ENCODE measurements at places on chromosomes 2 and 18.
A peak's percentile ranks its signal among the peaks of the same experiment; 100 is the strongest.

DNA sequence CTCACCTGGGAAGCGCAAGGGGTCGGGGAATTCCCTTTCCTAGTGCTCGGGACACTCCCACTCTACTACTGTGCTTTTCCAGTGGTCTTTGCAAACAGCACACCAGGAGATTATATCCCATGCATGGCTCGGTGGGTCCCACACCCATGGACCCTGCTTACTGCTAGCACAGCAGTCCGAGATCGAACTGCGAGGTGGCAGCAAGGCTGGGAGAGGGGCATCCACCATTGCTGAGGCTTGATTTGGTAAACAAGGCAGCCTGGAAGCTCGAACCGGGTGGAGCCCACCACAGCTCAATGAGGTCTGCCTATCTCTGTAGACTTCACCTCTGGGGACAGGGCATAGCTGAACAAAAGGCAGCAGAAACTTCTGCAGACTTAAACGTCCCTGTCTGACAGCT is 64.7 kb upstream of the CRACDL start:
- DNase-seq, result no peak

DNA sequence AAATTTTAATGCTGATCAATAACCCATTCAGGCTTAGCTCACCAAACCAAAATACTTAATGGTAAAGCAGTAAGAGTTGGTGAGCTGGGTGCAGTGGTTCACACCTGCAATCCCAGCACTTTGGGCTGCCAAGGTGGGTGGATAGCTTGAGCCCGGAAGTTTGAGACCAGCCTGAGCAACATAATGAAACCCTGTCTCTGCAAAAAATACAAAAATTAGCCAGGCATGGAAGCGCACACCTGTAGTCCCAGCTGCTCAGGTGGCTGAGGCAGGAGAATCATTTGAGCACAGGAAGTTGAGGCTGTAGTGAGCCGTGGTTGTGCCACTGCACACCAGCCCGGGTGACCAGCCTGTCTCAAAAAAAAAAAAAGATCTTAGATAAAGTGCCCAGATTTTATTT is 35.7 kb upstream of the MPP4 start:
- no peak for DNase-seq

GRCh38 chr2:159863526-159864160 is 65.6 kb upstream of the CD302 start:
- DNase-seq, result no peak

DNA sequence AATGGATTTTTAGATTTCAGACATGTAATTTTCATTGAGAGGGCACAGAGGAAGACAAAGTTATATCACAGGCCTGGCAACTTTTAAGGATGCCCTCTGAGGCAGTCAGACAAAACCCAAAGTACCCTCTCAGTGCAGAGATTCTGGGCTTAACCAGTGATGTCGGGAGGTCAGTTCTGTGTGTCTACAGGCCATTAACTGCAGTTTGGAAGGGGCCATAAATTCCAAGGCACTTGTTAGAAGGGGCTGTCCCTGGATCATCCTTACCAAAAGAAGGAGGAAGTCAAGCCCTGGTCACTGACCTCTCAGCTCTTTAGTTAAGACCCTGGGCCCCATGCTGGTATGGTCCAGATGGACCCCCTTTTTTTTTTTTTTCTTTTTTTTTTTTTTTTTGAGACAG is 60.7 kb downstream of the LRRFIP1 start:
- DNase-seq, result no peak

DNA sequence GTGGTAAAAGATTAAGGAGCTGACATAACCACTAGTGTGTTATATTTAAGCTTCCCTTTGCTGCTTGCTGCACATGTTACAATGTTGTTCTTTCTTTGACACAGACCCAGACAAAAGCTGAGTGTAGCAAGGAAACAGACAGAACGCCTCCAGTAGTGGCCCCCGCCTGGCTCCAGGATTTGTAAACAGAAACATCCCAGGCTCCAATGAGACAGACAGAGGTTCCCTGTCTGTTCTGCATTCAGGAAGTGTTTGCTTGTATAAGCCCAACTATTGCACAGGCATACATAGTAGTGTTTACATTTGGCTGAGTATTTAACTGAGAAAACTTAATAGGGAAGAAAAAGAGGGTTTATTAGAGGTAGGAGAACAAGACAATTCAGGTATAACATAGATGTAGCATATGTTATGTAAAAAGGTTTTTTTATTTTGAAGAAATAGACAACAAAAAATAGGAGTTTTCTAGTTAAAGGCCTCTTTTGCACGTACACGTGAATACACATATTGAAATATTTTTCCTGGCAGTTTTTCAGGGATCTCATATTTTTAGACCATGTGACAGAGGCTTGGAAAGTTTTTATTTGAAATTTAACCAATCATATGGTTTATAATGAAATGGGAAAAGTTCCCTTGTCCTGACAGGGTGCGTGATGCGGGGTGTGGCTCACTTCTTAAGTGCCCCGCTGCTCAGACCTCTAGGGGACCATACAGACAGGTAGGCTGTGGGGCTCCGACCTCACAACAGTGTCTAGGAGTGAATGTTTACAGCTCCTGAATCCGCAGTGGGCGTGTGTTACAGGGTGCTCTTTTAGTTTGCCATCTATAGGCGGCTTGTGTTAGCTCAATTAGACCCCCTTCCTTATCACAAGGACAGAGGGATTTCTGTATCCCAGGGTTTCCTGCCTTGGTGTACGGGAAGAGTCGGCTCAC is 118.4 kb downstream of the BMPR2 start:
- no peak for DNase-seq

DNA sequence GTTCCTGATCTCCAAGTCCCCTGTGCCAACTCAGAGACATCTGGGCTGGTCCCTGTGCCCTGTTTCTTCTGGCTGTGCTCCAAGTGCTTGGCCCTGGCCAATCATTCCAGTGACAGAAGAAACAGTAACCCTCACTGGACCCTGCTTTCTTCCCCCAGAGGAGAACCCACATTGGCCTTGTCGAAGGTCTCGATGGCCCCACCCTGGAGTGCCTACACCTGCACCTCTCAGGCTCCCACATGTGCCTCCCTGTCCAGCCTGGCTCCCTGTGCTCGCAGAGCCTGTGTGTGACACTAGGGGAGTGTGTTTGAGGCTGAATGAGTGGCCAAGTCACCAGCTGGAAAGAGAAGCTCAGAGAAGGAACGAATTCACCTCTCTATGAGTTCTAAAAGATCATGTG is 5.9 kb upstream of the MAL start:
- DNase-seq, result no peak

DNA sequence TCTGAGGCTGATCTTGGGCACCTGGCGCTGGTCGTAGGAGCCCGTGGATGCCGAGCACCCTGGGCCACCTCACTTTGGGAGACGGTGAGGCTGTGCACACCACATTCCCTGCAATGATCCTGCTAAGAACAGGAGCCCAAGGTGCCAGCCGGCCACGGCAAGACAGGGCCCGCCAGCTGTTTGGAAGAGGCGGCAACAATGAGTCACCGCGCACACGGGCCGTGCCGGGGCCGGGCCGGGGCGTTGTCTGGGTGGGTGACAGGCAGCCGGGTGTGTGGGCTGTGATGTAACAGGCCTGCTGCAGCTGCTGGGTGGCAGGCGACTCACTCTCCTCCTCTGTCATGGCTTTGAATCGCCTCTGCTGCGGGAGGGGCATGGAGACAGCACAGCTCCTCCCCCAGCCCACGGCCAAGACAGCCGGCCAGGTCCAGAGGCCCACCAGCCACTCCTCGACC is 49.7 kb upstream of the ODC1 start:
- DNase-seq, result peak; percentile 58

GRCh38 chr2:10588931-10589330 is 100.8 kb downstream of the NOL10 start:
- DNase-seq, result no peak

DNA sequence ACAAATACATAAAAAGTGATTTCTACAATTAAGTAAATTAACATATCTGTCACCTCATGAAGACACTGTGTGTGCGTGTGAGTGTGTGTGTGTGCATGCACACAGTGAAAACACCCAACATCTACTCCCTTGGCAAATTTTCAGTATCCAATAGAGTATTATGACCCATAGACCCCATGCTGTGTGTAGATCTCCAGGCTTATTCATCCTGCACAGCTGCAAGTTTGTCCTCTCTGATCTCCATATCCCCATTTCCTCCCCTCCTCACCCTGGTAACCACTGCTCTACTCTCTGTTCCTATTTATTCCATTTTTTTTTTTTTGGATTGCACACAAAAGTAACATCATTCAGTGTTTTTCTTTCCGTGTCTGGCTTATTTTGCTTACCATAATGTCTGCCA is 391.0 kb downstream of the SOX11 start:
- no peak for DNase-seq

DNA sequence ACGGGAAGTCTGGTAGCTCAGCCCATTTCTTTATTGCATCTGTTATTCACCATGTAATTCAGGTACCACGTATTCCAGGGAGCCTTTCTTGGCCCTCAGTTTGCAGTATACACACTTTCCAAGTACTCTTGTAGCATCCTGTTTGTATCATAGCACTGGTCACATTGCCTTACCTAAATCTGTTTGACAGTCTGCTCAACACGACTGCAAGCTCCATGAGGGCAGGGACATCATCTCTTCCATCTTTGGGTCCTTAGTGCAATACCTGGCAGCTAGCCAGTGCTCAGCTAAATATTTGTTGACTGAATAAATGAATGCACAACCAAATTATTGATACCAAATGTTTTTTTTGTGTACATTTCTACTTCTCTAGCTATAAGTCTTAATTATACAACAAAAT is 11.2 kb upstream of the IL18R1 start:
- DNase-seq, result no peak

GRCh38 chr2:110955556-110955955 is 165.2 kb upstream of the BCL2L11 start:
- no peak for DNase-seq

GRCh38 chr18:24039671-24040070 is 25.1 kb downstream of the TTC39C start:
- DNase-seq, result peak; percentile 66

DNA sequence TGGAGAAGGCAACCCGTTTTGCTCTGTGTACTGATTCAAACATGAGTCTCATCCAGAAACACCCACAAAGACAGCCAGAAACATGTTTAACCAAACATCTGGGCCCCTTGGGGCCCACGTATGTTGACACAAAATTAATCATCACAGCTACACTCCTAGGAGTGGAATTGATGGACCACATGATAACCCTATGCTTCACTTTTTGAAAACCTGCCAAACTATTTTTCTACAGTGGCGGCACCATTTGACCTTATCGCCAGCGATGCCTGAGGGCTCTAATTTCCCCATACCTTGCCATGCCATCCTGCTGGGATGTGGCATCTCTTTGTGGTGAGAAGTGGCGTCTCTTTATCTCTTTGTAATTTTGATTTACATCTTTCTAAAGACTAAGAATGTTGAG is 38.5 kb downstream of the PSMG2 start:
- no peak for DNase-seq

GRCh38 chr2:27264753-27265535 is 2.1 kb upstream of the SLC30A3 start:
- DNase-seq, result peak; percentile 67

DNA sequence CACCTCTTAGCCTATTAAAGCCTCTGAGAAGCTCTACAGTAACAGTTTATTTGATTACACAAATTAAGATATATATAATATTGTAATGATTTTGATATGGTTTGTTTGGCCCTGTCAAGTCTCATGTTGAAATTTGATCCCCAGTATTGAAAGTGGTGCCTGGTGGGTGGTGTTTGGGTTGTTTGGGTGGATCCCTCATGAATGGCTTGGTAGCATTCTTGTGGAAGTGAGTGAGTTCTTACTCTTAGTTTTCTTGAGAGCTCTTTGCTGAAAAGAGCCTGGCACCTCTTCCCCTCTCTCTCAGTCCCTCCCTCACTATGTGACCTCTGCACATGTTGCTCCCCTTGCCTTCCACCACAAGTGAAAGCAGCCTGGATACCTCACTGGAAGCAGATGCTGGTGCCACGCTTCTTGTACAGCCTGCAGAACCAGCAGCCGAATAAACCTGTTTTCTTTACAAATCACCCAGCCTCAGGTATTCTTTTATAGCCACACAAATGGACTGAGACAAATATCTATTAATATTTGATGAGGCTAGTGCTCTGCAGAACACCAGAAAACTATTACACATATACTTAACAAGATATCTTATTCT is 52.8 kb downstream of the SLC4A10 start:
- no peak for DNase-seq

GRCh38 chr2:65350651-65351056 is 81.7 kb downstream of the SPRED2 start:
- DNase-seq, result no peak

- no peak for DNase-seq
These were observed 78.9 kb downstream of the GNAL start for GRCh38 chr18:11767935-11768334.

DNA sequence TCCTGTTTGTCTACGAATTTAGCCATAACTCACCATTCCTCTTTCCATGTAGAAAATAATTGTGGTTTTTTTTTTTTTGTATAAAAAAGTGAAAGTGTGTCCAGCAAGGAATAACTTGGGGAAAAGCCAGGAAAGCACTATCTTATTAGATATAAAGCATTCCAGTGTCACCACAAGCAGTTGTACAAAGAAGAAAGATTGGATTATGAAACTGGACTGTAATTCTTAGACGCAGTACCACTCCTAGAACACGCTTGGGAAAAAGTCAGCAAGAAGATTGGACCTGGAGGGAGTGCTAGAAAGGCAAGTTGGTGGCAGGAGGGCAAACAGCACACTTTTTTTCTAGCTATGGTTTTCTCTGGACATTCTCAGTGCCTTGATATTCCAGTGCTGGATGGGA is 186.7 kb downstream of the PARD3B start:
- DNase-seq, result no peak

- DNase-seq, result no peak
These were observed 7.7 kb downstream of the GBX2 start for GRCh38 chr2:236160366-236161081.

DNA sequence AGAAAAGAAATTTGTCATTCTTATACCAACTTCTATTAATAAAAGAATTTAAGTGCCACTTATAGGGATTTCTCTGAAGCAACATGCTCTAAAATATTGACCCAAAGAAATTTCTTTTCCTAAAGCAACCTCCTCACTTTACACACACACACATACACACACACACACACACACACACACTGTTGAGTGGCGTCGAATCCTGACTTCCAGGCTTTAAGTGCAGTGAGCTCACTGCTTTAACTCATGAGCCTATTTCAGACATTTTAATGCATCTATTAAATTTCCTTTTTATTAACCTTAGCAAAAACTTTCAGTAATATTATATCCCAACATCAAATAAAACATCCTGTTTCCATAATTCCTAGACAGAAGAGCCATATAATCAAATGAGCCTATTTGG is 229.1 kb upstream of the ACVR2A start:
- no peak for DNase-seq
